Spinal cord (tissue), 10 donors: ENCODE measurements at places on chromosomes 16 and 17. TPM values are rescaled to one million over a fixed set of nuclear protein-coding genes. Genes with fewer than 3 reads are reported as not detected.

GRCh38 chr17:55057184-55057583 lies 88.6 kb downstream of the STXBP4 start:
- no peak for DNase-seq

GRCh38 chr16:1749152-1750117 lies 21.9 kb downstream of the NME3 start:
- no peak for DNase-seq

DNA sequence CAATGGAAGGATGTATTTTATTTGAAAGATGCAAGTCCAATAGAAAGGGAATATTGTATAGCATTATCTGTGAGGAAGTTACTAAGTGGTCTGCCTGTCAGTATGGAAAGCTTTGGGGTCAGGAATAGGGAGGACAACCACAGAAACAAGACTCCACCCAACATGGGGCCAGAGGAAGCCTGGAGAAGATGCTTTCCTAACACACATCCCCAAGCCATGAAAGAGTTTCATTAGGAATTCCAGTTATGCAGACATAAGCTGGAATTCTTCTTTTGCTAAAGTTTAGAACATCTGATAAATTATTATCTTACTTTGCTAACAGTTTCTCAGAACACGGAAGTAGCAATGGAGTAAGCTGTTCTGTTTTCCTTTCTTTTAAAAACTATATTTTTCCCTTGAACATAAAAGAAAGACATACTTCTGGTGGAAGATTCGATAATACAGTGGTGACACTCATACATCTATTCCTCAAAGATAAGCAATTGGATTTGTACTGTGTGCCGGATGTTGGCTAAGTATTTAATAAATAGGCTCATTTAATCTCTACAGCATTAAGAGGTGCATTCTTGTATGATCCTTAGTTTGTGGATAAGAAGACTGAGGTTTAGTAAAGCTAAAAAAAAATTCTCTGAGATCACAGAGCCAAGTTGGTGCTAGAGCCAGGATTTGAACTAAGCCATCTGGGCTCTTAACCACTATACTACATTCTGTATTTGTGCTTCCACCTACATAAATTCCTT lies 51.0 kb upstream of the GAS7 start:
- peak; percentile 40 for DNase-seq

DNA sequence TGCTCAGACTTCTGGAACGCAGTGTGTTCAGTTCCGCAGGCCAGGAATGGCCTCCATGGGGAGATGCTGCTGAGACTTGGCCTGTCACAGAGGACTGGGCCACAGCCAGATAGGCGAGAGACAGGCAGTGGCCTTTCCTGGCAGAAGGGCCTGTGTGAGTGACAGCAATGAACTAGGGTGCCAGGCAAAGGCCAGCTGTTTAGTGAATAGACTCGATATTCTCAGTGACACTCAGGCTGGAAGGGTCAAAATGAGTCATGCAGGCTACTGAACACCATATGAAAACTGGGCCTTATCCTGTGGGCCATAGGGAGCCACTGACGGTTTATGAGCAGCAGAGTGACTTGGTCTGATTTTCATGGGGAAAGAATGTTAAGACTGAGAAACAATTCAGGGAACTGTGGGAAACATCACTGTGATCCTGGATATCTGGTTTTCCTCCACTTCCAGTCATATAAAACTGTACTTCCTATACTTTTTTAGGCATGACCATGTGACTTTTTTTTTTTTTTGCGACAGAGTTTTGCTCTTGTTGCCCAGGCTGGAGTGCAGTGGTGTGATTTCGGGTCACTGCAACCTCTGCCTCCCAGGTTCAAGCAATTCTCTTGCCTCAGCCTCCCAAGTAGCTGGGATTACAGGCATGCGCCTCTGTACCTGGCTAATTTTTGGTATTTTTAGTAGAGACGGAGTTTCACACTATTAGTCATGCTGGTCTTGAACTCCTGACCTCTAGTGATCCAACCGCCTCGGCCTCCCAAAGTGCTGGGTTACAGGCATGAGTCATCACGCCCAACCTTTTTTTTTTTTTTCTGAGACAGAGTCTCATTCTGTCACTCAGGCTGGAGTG lies 5.2 kb upstream of the NUBP1 start:
- no peak for DNase-seq

- no peak for DNase-seq
Measured at GRCh38 chr17:41972571-41973407, 6.2 kb downstream of the CNP start.

- no peak for DNase-seq
Measured at GRCh38 chr16:887846-888245, 82.9 kb downstream of the LMF1 start.

DNA sequence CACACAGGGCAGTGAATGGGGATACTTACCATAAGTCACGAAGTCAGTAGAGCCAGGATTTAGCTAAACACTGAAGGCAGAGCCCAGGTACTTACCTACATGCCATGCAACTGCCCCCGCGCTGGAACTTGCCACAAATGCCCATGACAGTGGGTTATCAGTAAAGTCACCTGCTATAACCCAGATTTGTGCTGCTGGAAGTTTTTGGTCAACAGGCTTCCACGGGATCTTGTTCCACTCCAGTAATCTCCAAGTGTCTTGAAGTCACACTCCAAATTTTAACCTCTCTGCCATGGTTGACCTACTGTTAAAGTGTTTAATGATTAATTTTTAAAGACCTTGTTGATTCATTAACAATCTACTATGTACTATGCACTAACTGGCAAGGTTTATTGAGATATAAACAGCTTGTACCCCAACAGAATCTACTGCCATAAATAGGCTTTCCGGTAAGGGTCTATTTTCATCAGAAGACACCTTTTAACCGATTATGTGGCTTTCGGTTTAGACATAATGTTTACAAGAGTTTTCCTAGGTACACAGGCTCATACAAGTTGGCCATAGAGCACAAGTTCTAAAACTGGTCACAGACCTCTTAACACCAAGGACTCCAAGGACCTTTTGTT lies 6.3 kb upstream of the SLC5A11 start:
- no peak for DNase-seq

DNA sequence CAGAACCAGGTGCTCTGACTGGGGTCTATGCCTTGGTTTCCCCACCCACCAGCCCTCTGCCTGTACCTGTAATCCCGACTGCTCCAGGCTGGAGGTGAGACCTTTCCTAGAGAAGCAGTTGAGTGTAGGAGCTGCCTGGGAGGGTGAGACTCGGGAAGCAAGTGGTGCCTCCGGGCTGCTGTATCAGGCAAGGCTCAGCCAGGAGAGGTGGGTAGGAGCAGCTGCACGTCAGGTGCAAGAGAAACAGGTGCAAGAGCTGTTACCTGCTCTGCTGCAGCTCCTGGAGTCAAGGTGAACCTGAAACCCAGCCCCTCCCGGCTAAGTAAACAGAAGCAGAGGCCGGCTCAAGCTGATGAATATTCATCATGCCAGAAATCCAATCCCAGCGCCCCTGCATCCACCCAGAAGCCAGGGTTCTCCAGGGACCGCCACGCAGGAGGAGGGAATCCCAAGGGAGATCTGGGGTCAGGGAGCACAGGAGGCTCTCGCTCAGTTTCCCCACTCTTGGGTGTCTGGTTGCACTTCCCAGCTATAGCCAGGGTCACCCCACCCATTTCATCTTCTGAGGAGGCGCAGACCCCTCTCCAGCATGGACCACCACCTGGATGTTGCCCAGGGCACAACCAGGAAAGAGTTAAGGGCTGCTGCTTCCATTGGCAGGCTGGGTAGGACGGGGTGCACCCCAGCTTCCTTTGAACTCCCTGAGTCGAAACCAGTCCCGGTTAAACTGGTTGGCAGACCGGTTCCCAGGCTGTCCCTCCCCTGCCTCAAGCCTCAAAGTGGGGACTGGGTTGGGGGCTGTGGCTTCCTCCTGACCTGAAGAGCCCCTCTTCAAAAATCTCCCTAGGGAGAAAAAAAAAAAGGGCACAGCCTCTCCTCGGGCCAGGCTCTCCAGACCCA lies at the start of gene PRR15L:
TSS of gene PRR15L (minus strand) at position 293 of the 900 bp plus-strand sequence. CDS start 4,649 bp downstream, outside the sequence.
- no peak for DNase-seq

DNA sequence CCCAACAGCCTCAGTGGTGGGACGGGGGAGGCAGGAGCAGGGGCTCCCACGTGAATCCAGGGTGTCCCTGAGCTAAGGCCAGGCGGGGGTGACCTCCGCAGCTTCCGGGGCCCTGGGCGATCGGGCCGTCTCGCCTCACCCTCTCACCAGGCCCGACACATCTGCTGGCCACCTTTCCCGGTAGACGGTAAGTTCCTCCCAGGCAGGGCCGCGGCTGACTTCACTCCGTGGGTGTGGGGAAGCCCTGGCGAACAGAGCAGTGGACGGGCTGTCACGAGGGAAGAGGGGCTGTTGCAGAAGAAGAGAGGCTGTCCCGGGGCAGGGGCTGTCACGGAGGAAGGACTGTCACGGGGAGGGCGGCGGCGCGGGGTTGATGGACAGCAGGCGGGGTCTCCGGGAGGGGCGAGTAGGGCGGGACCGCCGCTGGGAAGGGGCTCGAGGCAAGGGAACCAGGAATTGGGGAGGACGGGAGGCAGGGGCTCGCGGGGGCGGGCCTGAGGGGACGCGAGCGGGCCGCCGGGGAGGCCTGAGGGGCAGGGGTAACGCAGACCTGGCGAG lies 498 bp downstream of the PKMYT1 start:
- no peak for DNase-seq

- no peak for DNase-seq
Measured at GRCh38 chr16:64287655-64288528, 834.0 kb downstream of the CDH11 start.

- peak; percentile 52 for DNase-seq
Measured at GRCh38 chr16:46789499-46790414, 41.2 kb downstream of the C16orf87 start.

- DNase-seq = no peak
Measured at GRCh38 chr16:17836868-17837602, 366.3 kb upstream of the XYLT1 start.

GRCh38 chr17:16255481-16255921 lies 38.5 kb downstream of the PIGL start:
- peak; percentile 61 for DNase-seq

DNA sequence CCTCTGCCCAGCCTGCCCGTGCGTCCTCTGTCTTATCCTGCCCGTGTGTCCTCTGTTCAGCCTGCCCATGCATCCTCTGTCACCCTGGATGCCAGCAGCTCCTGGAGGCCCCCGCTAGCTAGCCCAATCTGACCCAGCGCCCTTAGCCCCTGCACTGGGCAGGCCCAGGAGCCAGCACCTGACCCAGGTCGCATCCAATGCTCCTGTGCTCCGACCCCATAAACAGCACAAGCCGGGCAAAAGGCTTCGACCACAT lies 13.1 kb downstream of the CDH15 start:
- DNase-seq = no peak

DNA sequence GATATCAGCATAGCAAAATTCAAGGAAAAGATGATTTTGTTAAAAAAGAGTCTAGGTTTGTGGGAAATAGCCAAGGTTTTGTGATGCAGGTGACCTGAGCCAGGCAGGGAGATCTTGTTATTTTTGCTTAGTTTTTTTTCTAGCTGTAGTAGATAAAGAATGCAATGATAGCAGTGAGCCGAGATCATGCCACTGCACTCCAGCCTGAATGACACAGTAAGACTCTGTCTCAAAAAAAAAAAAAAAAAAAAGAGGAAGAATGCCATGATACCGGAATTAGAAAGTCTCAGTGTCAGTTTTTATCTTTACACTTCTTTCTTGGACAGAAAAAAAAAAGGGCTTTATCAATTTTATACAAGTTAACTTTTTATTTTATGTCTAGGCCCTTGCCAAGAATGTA lies 27.5 kb downstream of the TMEM238L start:
- no peak for DNase-seq

DNA sequence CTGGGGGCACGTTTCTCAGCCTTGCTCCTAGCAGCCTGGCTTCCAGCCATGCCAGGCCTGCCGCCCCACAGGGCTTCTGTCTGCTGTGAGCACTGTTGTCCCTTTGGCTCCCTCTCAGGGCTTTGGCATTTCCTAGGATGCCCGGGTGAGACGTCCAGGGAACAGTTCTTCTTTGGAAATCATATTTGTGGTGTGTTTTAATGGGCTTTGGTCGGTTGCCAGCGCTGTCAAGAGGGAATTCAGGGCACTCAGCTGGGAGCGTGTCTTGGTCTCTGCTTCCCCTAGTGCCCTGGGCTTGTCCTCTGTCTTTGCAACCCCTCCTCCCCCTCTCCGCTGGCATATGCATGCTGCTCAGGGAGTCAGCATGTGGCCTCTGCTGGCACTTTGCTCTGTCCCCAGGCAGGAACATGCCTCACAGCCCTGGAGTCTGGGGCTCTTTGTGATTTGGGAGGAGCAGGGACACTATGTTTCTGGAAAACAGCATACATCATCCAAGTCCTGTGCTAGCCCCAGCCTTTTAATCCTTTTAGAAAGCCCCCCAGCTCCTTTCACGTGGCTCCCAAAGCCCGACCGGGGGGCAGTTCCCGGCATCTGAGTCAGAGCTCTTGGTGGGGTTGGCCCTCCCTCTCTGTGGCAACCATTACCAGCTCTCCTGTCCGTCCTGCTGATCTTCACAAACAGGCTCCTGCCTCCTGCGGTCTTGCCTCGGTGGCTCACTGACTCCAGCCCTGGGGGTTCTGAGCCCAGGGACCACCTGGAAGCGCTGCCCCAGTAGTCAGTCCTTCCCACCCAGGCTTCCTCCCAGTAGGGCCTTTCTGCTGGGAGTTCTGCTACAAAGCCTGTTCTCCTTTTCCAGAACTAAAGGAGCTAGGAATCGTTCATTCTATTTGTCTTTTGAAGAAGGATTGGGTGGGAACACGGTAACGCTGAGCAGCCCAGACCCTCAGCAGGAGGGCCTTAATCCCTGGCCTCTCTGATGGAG lies 26.7 kb downstream of the SAP30BP start:
- peak; percentile 80 for DNase-seq

DNA sequence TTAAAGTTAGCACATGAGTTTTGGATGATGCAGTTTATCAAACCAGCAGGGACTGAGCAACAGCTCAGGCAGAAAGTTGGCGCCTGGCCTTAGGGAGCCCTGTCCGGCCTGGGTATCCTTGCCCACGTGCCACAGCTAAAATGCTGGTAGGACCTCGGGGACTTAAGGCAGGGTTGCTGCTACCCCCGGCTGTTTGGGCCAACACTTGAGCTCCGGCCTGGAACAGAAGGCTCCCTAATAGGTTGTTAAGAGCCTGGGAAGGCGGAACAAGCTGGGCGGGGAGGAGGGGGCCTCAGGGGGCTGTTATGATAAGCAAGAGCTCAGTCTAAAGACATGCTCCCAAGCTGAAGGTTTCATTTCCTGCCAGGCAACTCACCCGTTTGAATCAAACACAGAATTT lies 39.7 kb downstream of the CUEDC1 start:
- no peak for DNase-seq

The SLC12A3 gene
- 0.11 TPM for total RNA-seq

The SCNN1B gene
- 0.66 TPM for total RNA-seq

The TRIM65 gene
- 11.7 TPM for total RNA-seq

The CTRB2 gene
- not detected for total RNA-seq

The TNFRSF17 gene
- total RNA-seq = 0.22 TPM

The KRTAP16-1 gene
- total RNA-seq = not detected

The EXOC3L1 gene
- 2.3 TPM for total RNA-seq

The CBFA2T3 gene
- 4.4 TPM for total RNA-seq

The TNFAIP1 gene
- total RNA-seq = 48.5 TPM

The CHST5 gene
- 0.89 TPM for total RNA-seq

The POLDIP2 gene
- total RNA-seq = 84.4 TPM

The SLC9A5 gene
- total RNA-seq = 1.7 TPM
